Activated CD4-positive, alpha-beta T cell treated with anti-CD3 and anti-CD28 coated beads for 24 hours (primary cell): ENCODE measurements at places on chromosomes 6 and 20.

DNA sequence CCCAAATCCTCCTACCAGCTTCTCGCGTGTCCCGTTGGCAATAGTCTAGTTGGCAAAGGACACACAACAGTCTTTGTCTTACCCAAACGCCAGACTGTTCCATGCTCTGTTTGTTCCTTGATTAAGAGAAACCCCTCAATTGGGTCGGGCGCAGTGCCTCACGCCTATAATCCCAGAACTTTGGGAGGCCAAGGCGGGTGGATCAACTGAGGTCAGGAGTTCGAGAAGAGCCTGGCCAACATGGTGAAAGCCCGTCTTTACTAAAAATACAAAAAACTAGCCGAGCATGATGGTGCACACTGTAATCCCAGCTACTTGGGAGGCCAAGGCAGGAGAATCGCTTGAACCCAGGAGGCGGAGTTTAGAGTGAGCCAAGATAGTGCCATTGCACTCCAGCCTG lies 153.7 kb downstream of the GRM4 start:
- DNase-seq: no peak

- DNase-seq: no peak
Measured at GRCh38 chr6:4319981-4320683, 184.8 kb upstream of the ECI2 start.

- DNase-seq: no peak
Measured at GRCh38 chr6:159753081-159753872, 8.6 kb upstream of the ACAT2 start.

GRCh38 chr6:87501809-87502572 lies 29.2 kb downstream of the SLC35A1 start:
- no peak for DNase-seq

DNA sequence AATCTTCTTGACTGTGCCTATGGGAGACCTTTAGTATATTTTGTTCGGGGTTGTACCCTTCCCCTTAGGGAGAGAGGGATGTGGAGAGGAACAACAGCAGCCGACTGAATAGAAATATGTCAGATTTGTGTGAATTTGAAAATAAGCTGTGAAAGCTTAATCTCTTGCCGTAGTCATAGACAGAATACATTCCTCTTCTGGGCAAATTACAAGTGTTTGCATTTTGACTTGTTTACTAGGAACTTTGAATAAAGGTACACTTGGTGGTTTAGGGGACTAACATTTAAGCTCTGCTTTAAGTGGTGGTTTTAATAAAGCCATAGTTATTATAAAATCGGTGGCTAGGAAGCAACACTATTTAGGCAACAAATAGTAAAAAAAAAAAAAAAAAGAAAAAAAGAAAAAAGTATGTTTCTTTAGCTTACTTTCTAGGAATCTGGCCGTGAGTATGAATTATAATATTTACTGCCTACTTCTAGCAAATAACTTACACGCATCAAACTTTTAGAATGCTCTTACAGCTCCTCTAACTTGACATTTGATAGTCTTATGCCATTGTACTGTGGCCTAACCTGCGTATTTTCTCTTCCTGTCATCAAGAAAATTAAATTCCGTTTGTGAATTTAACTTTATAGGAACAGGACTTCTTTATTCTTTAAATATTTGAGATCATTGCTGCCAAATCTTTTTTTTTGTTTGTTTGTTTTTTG lies 65.1 kb downstream of the ZBTB2 start:
- DNase-seq: no peak

- DNase-seq: no peak
Measured at GRCh38 chr6:93447874-93448273, 28.5 kb upstream of the EPHA7 start.

DNA sequence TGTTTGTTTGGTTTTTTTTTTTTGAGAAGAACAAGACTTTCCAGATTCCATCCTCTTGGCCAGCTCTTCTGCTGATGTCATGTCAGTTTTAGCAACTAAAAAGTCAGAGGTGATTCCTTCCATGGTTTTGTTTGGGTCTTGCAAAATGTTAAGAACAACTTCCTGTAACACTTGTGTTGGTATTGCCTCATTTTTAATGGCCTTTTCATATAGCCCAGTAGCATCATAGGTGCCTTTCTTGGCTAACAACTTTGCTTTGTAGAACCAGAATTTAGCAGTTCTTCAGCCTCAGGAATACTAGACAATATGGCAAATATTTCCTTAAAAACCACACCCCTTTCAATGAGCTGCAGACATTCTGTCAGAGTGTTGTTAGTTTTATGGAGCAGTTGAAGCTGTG lies 99.5 kb upstream of the SIRPG start:
- no peak for DNase-seq

DNA sequence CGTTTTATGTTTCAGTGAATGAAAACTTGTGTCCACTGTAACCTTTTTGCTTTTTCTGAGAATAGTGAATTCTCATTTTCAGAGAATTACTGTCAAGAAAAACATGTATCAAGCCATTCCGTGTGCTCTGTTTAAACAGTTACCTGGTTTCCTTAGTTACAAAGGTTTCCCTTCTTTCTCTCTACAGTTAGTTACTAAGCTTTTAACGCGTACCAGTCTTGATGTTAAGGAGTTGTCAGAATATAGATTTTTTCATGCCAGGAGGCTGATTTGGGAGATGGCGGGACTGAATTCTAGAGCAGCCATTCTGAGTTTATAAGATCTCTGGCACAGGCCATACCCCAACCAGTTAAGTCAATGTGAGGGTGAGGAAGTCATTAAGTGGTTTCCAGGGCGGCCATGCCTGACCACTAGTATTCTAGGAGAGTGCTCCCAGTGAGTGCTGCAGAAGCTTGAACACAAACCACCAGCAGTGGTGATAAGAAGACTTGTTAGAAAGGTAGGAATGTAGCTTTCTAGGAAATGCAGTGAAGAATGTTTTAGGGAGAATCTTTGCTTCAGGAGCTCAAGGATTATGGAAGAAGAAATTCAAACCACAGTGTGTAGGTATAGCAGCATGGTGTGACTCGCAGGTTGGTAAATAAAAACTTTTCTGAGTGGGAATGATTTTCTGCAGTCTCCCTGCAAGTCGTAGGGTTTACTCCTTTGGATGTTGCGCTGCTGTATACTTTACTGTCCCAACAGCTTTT lies 112.9 kb downstream of the JARID2 start:
- no peak for DNase-seq

GRCh38 chr6:76609160-76609559 lies 536.7 kb upstream of the IMPG1 start:
- no peak for DNase-seq

DNA sequence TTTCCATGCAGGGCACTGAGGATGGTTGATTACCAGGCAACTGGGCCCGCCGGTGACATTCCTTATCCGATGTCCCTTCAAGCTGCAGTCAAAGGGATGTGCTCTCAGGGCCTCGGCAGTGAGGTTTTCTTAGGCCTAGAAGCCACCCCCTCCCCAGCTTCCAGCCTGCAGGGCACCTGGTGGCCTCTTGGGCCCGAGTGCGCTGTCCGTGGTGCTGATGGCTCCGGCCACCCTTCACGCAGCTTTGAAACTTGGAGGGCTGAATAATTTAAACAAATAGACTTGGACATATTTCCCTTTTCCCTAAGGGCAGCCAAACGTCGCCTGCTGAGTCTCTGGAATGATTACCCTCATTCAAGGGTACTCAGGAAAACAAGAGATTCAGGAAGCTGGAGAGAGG lies 8.9 kb upstream of the MLN start:
- no peak for DNase-seq

GRCh38 chr6:47477497-47478232 lies at the start of gene CD2AP:
TSS of gene CD2AP (plus strand) at chr6:47477789. CDS start at chr6:47478245, 456 bp downstream.
- peak; percentile 82 for DNase-seq

GRCh38 chr6:37375376-37375775 lies 21.6 kb downstream of the RNF8 start:
- no peak for DNase-seq

- DNase-seq: no peak
Measured at GRCh38 chr20:10632721-10633509, 40.9 kb downstream of the JAG1 start.

GRCh38 chr20:25160897-25161296 lies 34.6 kb upstream of the ENTPD6 start:
- no peak for DNase-seq

GRCh38 chr20:60395991-60396390 lies 437.8 kb downstream of the CDH26 start:
- no peak for DNase-seq

GRCh38 chr20:8291873-8292272 lies 159.8 kb downstream of the PLCB1 start:
- DNase-seq: no peak

DNA sequence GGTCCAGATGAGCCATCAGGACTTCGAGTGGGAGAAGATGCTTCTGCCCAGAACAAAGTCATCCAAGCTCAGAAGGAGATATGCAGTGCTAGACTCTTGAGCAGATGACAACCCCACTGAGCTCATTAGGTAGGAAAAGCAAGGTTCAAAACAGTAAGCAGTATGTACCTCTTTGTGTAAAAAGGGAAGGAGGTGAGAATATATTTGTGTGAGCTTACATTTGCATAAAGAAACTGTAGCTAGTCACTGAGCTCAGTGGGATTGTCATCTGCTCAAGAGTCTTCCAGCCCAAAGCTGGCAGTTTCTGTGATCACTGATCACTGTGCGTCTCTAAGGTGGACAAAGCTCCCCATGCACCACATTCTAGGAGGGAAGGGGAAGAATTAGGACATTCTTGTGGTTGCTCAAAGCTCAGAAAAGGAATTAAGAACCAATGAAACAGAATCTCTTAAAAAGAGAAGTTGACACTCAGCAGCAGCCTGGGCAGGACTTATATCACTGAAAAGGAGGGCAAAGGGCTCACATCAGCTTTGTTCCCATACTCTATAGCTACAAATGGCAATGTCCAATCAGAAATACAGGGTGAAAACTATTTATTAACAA lies 90.0 kb upstream of the MAFB start:
- no peak for DNase-seq

- DNase-seq: no peak
Measured at GRCh38 chr6:40022867-40023266, 88.6 kb upstream of the MOCS1 start.

DNA sequence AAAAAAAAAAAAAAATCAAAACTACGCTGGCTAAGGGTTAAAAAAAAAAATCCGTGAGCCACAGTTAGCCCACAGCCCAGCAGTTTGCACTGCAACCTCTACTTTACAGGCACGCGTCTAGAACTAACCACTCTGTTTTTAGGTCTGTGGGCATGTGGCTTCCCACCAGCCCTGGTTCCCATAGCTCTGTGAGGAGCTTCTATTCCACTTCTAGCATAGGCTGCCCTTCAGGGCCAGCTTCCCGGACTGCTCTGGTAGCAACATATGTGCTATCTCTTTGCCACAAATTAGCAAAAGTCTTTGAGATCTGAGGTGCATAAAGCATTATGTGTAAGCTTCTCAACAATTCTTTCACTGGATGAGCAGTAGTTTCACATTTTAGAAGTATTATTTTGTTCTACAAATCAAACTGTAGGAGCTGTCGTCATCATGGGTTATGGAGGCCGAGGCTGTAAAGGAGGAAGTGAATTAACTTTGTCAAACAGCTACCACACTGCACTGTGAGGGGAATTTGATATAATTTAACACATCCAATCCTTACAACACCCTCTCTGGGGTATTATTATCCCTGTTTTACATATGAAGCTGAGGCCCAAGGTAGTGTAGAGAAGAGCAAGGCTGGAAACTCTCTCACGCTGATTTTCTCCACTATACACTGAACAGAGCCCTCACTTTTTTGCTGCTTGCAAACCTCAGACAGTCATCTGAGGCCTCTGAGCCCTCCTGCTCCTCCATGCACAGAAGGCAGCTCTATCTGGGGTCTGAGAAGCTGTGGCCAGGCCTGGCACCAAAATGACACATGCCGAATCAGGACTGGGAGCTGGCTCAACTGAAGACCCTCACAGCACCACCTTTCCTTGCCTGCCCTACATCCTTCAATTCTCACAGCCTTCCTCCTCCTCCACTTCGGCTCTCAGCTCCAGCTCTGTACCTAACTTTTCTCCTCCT lies 35.4 kb downstream of the MAN1A1 start:
- DNase-seq: no peak

DNA sequence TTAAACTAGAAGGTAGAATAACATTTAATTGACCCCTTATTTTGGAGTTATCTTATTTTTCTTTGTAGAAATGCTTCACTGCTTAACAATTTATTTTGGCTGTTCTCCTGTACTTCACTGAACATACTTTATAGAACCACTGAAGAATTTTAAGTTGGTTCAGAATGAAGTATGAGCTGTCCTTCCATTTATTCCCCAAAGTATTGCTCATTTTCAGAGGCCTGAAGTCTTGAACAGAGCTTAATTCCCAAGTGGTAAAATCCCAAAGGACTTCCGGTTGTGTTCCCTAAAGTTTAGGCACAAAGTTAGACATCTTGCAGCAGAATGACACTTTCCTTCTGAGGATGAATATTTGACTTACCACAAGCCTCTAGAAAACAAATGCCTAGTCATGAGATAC lies 233.3 kb downstream of the TINAG start:
- DNase-seq: no peak

DNA sequence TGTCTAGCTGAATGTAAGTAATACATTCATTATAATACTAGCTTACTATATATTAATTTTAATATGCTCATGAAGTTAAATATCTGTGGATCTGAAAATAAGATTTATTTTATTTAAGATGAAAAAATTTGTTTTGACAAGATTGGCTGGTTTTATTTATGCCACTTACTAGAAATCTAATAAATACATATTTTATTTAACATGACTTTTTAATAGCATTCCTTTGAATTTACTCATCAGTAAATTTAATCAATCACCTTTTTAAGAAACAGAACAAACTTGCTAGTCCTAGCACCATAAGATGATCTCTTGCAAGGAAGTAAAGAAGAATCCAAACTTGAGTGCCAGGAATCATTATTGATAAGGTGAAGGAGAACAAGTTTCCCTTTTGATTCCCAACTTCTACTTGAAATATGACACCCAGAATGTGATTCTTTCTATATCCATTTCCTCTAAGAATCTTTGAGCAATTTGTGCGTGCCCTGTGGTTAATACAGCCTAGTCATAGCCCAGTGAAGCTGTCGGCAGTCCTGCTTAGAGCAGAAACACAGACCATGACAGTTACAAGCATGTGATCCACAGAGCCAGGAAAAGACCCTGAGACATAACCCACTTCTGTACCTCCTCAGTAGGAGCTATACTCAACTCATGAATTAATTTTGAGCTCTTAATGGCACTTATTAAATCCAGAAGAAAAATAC lies 282.3 kb upstream of the QKI start:
- DNase-seq: no peak

DNA sequence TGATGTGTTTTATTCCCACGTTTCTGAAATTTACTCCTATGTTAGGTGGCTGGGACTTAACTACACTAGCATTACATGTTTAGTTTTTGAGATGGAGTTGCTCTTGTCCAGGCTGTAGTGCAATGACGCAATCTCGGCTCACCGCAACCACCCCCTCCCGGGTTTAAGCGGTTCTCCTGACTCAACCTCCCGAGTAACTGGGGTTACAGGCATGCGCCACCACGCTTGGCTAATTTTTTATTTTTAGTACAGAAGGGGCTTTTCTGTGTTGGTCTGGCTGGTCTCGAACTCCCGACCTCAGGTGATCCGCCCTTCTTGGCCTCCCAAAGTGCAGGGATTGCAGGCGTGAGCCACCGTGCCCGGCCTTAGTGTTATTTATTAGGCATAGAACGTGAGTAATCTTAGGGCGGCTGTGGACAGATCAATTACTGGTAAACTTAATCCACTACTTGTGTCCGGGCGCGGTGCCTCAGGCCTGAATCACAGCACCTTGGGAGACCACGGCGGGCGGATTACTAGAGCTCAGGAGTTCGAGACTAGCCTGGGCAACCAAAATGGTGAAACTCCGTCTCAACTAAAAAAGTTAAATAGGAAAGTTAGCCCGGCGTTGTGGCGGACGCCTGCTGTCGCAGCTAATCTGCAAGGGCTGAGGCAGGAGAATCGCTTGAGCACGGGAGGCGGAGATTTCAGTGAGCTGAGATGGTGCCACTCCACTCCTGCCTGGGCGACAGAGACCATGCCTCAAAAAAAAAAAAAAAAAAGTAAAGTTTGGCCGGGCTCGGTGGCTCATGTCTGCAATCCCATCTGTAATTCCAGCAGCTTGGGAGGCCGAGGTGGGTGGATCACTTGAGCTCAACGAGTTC lies 123.7 kb upstream of the BTN3A2 start:
- peak; percentile 52 for DNase-seq
